ENCODE measurements at places on chromosomes 12 and 14. TPM values are rescaled to one million over a fixed set of nuclear protein-coding genes. Genes with fewer than 3 reads are reported as not detected.

ABCD2 gene
- 0.17 TPM for total RNA-seq

KRT71 gene
- not detected for total RNA-seq

BBOF1 gene
- 5.8 TPM for total RNA-seq

NFE2 gene
- total RNA-seq: not detected

GZMH gene
- total RNA-seq: not detected

CISTR gene
- total RNA-seq: not detected

KRT83 gene
- total RNA-seq: not detected

RHOJ gene
- 7.6 TPM for total RNA-seq

TMEM233 gene
- not detected for total RNA-seq

GDF11 gene
- 7.9 TPM for total RNA-seq

TMCC3 gene
- 4.1 TPM for total RNA-seq

Measured in pericardium fibroblast (primary cell).